Cardiac septum (tissue), 1 donor: ENCODE measurements at places on chromosomes 12 and 14. TPM values are rescaled to one million over a fixed set of nuclear protein-coding genes. Genes with fewer than 3 reads are reported as not detected.

SYNE2 gene
- total RNA-seq: 61.4 TPM

TMEM229B gene
- 1.6 TPM for total RNA-seq

MTERF2 gene
- 21.6 TPM for total RNA-seq

FITM1 gene
- 112 TPM for total RNA-seq

C1RL gene
- 10.5 TPM for total RNA-seq

MAPK1IP1L gene
- total RNA-seq: 75.2 TPM
